ENCODE measurements at places on chromosomes 4 and X.

GRCh38 chr4:113159942-113160545 lies 110.6 kb downstream of the ANK2 start:
- no peak for DNase-seq

DNA sequence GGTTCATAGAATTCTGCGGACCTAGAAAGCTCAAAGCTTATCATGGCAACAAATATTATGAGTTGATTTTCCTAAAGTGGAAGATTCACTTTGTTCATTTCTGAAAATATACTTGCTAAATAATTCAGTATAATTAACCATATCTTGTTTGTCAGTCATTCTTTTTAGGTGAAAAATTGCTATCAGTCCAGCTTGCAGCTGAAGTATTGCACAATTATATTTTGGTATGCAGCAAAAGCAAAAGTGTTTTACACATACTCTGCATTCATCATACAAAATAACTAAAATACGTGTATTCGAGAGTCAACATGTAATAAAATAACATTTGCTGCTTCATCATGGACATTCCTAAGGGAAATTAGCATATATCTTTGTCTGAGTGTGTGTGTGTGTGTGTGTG lies 24.8 kb downstream of the DKK2 start:
- DNase-seq, result no peak

- no peak for DNase-seq
These were observed 42.7 kb downstream of the TMEM156 start for GRCh38 chr4:38989487-38989886.

GRCh38 chrX:112867570-112867969 lies 26.9 kb upstream of the AMOT start:
- no peak for DNase-seq

GRCh38 chrX:9905288-9905687 lies 61.9 kb upstream of the CLDN34 start:
- no peak for DNase-seq

All from AML-193 (cell line).